ENCODE measurements at places on chromosomes 3 and 15.

- DNase-seq, result peak; percentile 2
Observed at GRCh38 chr3:30779686-30780287, 114.7 kb downstream of the GADL1 start.

DNA sequence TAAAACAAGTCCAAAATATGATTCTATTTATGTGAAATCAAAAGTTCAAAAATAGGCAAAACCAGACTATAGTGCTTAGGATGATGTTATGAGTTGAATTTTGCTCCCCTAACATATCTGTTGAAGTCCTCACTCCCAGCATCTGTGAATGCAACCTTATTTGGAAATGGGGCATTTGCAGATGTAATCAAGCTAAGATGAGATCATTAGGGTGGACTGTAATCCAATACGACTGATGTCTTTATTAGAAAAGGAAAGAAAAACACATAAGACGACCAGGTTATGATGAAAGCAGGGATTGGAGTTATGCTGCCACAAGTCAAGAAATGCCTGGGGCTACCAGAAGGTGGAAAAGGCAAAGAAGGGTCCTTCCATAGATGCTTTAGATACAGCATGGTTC is 110.5 kb upstream of the CCDC39 start:
- DNase-seq, result no peak

GRCh38 chr3:45964139-45964538 is 20.9 kb downstream of the CXCR6 start:
- DNase-seq, result no peak

GRCh38 chr3:148681080-148681479 is 16.6 kb upstream of the AGTR1 start:
- no peak for DNase-seq

DNA sequence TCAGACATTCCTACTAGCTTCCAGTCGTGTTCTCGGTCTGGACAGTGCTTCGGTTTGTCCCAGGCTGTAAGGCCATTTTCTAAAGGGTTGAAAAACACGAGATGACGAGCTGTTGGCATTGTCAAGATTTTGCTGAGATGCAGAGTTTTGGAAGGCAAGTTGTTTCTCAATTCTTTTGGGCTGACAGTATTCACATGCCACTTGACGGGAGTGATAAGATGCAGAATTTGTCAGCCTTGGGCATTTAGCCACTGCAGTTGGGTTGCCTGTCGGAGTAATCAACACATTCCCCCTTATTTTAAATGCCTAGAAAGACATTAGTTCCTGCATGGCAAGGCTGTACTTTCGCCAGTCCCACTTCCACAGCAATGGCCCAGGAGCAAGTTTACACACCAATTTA is 245.2 kb downstream of the NR1D2 start:
- DNase-seq, result no peak

DNA sequence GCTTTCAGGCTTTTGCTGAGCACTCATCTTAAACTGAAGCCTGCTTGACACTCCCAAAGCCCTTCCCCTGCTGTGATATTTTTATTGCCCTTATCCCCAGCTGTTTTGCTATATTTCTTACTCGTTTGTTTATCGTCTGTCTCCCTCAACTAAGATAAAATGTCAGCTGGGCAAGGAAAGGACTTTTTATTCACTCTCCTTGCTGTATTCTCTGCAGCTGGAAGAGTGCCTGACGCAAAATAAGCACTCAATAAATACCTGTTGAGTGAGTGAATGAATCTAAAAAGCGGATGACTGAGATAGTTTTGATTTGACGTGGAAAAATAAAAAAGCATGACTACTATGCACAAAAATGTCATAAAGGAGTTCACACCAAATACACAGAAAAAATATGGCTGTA is 84.8 kb upstream of the POMGNT2 start:
- no peak for DNase-seq

DNA sequence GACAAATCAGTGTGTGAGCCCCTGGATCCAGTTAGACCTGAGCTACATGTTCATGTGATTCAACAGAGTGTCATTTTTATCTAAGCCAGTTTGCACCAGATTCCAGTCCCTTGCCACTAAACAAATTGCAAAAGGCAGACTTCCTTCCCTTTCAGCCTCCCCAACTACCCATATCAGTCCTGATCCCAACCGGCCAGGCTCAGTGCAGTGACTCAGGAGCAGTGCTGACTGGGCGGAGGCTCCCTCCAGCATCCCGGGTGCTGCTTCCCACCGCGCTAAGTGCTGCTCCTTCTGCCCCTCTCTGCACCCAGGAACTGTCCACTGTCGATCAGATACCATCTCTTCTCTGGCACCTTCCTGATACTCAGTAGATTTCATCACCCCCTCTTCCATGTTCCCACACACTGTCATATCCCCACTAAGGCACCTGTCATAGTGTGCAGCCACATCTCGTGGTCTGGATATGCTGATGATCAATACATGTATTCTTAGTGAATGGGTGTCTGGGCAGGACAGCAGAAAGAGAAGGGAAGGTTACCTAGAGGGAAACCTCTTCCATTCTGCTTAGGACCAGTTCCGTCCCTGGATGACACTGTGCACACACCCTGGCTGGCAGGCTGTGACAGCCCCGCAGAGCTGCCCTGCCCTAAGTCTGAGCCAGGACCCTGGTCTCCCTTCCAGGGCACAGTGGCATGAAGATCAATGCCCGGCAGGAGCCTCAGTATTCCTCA is 108.8 kb upstream of the RAD18 start:
- DNase-seq, result no peak

- DNase-seq, result no peak
Observed at GRCh38 chr15:99348412-99348811, 97.1 kb downstream of the LRRC28 start.

DNA sequence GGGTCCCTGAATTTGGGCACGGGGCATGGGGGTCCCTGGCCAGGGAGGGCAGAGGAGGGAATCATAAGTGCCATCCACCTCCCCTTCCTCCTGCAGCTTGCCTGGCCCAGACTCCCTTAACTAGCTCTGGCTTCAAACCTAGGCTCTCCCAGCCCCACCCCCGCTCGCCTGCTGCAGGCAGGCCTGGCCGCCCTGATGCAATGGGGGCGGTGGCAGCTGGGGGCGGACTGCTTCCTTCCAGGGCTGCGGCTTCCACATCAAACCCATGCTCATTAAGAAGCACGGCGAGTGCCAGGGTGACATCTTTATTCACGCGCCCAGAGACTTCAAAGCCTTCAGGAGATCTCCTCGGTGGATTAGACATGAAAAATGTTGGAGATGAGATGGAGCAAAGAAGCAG is 123.1 kb downstream of the TPRA1 start:
- DNase-seq, result no peak

- DNase-seq, result no peak
Observed at GRCh38 chr3:125310623-125311081, 64.5 kb downstream of the ZNF148 start.

GRCh38 chr3:130654091-130654490 is 92.5 kb downstream of the PIK3R4 start:
- DNase-seq, result no peak

- DNase-seq, result no peak
Observed at GRCh38 chr3:148532326-148532725, 165.4 kb upstream of the AGTR1 start.

- DNase-seq, result no peak
Observed at GRCh38 chr3:162632672-162633071, 1136.1 kb downstream of the OTOL1 start.

- DNase-seq, result no peak
Observed at GRCh38 chr3:128623762-128624176, 26.8 kb downstream of the RPN1 start.

DNA sequence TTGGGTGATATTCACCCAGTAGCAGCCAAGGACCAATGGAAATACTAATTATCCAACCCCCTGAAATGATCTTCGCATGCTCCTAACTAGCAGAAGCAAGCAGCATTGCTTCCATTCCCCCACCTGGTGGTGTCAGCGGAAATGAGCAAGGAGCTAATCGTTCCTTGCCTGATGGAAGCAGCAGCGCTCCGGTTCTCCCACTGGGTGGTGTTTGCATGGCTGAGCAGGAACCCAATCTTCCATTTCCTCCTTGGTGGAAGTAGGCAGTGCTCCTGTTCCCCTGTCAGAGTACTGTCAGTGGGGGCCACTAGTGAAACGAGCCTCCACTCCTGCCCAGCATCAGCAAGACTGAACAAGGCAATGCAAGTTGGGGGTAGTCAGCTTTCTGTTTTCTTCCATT is 311.5 kb downstream of the CACNA2D3 start:
- peak; percentile 34 for DNase-seq

- DNase-seq, result no peak
Observed at GRCh38 chr15:57924598-57924997, 140.9 kb downstream of the ALDH1A2 start.

GRCh38 chr3:186251948-186252619 is 110.0 kb downstream of the DGKG start:
- no peak for DNase-seq

DNA sequence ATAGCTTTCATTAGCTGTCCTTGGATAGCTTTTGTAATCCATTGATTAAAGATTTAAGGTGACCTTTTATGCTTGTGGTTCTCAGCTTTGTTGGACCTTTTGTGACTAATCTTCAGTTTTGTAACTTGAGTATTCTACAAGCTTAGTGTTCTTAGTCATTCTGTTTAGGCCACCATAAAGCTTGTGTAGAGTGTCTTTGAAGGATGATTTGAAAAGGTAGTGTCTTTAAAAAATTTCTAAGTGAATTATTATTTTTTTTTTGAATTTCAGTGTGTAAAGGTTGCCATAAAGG is 7.5 kb downstream of the MORF4L1 start:
- DNase-seq, result no peak

GRCh38 chr3:58464866-58465265 is 27.0 kb upstream of the KCTD6 start:
- no peak for DNase-seq

GRCh38 chr3:54211097-54211496 is 88.7 kb downstream of the CACNA2D3 start:
- peak; percentile 93 for DNase-seq

- no peak for DNase-seq
Observed at GRCh38 chr3:103705641-103706040, 1270.8 kb downstream of the ZPLD1 start.

- no peak for DNase-seq
Observed at GRCh38 chr3:123733805-123734526, 149.1 kb upstream of the HACD2 start.

DNA sequence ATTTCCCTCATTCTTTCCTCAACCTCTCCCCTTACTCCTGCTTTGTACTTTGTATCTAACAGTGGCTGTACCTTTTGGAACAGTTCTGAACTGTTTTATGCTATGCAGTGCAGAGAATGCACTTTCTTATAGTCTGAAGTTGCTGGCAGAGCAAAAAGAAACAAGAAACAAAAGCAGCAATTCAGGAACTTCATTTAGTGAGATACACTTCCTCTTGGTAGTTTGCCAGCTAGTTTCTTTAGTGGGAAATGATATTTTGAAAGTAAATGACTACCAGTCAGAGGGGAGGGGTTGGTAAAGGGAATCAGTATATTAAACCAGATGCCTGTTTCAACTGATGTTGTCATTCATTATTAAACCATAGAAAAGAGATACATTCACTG is 55.0 kb upstream of the CHD2 start:
- peak; percentile 53 for DNase-seq

DNA sequence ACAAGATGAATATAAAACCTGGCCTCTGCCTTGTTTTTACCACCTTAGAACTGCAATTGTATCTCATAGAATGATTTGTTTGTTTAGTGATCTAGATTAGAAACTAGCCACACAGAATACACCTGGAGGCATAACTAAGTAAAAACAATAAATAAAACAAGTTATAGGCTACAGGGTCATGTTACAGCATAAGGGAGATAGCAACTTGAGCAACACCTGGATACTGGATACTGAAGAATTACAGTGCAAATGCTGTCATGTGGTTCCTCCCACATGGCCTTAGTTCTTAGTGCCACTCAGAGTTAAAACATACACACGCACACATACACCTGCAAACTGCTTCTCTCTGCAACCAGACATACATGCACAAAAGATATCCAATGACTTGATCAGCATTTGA is 563.4 kb upstream of the DPPA4 start:
- DNase-seq, result peak; percentile 51

DNA sequence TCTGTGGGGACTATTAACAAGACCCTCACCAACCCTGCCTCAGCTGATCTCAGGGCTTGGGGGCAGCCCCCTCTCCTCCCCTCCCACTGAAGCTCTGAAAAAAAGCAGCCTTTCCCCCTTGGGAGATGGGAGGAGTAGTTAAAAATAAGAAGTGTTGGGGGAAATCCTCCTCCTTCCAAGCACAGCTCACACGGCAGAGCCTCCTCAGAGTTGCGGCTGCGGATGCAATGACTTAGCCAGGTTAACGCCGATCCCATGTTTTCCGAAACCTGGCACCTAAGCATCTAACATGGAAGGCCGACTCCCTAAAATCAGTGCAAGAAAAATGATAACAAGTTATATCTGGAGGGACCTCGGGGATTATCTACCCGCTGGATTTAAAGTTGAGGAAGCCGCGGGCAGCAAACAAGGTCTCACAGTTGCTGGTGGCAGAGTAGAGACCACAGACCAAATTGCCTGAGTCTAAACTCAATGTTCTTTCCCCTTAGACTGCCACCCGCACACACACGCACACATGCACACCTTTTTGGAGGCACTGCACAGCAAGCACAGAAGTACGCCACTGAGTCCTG is 1.1 kb upstream of the TPM1 start:
- DNase-seq, result no peak

- DNase-seq, result no peak
Observed at GRCh38 chr15:95288626-95289025, 1041.9 kb upstream of the NR2F2 start.

DNA sequence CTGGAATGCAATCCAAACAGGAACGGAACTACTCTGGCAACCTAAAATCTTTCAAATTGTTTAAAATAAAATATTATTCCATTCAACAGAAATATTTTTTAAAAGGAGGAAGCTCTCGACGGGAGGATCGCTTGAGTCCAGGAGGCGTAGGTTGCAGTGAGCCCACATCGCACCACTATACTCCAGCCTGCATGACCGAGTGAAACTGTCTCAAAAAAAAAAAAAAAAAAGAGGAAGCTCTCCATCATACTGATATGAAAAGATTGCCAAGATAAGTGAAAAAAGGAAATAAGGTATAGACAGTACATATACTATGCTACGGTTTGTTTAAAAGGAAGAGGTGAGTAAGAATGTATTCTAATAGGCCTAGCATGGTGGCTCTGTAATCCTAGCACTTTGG is 3.6 kb downstream of the RAD18 start:
- DNase-seq, result no peak

All from NCI-H2081 (cell line).